IPS-NIHi11 (cell line): ENCODE measurements at places on chromosomes 11 and 22.

GRCh38 chr22:45657701-45658100, 13.9 kb upstream of the ATXN10 start:
- no peak for DNase-seq

- DNase-seq, result no peak
Measured at GRCh38 chr11:70625582-70626518, 227.5 kb downstream of the CTTN start.

DNA sequence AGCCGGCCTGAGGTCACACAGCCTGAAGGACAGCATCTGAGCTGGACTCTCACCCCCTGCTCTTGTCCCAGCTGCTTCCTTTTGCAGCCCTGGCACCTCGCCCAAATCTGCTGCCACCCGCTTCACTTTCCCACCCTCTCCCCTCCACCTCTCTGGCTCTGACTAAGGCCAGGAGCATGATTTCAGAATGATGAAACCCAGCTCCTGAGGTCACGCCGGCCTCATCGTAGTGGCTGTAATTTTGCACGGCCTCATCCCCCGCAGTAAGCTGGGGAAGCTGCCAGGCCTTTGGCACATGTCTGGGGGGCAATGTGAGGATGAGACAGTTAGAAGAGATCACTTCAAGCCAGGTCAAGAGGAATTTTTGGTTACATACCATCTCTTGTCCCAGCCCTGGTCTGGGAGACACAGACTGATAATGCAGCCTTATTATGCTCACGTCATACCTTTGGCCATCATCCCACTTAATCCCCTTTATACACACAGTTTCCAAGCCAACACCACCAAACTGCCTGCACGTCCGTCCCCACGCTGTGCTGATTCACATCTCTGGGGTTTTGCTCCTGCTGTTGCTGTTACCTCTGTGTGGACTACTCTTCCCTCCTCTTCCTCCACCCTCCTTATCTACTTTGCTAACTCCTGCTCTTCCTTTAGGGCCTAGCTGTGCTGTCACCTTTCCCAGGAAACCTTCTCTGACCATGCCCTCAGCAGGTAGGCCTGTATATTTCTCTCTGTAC, 58.1 kb downstream of the CHRDL2 start:
- DNase-seq, result no peak

- no peak for DNase-seq
Measured at GRCh38 chr22:17823226-17823625, 49.0 kb upstream of the BID start.

- peak; percentile 56 for DNase-seq
Measured at GRCh38 chr11:63682066-63683021, 1.0 kb downstream of the RTN3 start.

- DNase-seq, result no peak
Measured at GRCh38 chr22:43007519-43008102, 7.3 kb downstream of the PACSIN2 start.

DNA sequence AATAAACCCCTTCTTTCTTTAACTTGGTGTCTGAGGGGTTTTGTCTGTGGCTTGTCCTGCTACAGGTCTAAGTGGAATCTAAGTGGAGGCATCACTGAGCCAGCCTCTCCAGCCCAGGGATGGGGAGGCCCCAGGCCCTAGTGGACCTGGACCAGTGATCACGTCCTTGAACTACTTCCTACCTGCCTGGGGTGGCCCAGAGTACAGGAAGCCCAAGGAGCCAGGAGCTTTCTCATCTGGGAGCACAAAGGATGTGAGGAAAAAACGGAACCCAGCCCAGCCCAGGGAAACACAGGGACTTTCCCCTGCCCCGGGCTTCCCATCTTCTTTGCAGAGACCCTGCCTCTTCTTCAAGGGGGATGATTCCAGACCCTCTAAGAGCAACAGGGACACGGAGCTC, 3.5 kb upstream of the CD5 start:
- no peak for DNase-seq

DNA sequence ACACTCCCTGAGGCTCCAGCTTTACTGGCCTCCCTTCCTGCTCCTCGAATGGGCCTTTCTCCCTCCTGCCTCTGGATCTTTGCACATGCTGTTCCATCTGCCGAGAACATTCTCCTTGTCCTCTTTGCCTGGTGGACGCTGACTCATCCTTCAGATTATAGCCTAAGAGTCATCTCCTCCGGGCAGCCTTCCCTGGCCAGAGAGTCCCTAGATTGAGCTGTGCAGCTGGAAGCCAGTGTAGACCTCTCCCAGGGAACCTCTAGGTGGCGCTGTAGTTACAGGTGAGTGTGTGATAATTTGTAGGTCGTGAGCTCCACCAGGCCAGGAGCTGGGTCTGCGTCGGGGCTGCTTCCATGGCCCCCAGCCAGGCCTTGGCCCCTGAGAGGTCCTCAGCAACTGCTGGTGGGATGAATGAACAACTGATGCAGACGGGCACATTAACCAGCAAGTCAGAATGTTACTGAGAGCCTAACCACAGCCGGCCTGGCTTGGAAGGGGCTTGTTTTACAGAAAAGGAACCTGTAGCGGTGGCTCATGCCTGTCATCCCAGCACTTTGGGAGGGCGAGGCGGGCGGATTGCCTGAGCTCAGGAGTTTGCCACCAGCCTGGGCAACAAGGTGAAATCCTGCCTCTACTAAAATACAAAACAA, 8.7 kb downstream of the PNPLA5 start:
- DNase-seq, result peak; percentile 93

DNA sequence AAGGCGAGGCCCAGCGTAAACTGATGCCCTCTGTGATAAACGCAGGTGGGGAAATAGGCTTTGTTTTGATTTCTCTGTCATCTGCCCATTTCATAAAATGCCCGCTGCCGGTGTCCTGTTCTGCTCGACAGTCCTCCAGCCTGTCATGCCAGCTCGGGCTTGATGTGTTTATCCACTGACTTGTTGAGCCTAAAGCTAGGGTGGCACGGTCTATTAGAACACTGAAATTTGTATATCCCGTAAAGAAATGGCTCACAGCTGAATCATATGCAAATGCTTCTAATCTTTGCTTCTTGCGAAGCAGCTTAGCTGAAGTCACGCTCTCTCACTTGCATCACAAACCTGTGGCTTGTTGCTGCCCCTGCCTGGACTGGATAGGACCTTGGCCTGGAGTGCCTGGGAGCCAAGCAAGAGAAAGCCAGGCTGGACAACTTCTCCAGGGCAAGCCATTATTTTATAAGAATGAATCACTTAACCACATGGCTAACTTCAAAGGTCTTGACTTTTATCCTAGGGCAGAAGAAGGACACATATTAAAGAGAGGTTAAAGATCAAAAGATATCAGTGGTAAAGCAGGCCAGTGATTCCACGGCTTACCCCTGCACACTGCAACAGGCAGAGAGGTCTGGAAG, 33.1 kb downstream of the EHF start:
- DNase-seq, result no peak

- no peak for DNase-seq
Measured at GRCh38 chr22:48523761-48524160, 1303.9 kb downstream of the BRD1 start.

DNA sequence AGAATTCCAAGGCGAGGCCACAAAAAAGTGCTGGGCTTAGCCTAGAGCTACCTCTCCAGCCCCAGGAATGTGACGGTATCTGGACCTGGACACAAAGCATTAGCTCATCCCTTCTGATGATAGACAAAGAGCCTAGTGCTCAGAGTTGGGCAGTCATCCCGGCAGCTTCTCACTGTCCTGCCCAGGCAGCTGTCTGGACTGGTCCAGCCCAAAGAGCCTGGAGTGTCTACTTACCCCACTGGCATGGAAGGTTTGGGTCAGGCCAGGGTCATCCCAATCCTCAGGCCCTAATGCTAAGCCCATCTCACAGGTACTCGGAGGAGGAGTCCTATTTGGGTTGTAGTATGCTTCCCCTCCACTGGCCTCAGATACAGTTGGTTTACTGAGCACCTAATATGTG, 31.0 kb downstream of the NAV2 start:
- no peak for DNase-seq

DNA sequence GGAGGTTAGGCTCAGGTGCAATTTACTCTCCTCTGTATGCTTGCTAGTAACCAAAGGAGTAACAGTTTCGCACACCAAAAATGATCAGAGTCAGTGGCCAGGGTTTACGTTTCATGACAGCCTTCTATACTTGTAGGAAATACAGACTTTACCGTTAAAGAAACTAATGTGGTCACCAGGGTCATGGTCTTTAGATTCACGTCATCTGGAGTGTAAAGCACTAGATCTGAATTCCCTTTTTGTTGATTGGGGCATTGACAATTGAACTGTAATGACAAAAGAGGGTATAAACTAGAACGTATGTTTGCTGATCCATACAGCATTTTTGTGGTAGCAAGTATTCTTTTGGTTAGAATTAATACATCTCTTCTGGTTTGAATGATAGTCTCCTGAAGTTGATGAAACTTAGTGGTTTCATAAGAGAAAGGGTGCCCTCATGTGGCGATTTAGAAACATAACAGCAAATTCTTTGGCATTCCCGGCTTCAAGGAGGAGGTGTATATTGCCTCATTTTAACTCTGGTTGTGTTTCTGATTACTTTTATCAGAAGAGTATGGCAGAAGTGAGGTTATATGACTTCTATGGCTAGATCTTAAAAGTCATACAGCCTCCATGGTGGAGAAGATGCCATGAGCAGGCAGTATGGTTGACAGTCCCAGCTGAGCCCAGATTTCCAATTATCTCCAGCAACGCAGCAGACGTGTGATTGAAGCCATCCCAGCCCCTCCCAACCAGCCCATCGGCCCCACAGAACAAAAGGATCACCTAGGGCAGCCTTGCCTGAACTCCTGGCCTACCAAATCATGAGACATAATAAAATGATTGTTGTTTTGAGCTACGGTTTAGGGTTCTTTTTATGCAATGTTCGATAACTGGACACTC, 35.1 kb downstream of the MMP7 start:
- DNase-seq, result peak; percentile 64

GRCh38 chr22:47289336-47289985, 527.0 kb downstream of the TBC1D22A start:
- DNase-seq, result no peak

DNA sequence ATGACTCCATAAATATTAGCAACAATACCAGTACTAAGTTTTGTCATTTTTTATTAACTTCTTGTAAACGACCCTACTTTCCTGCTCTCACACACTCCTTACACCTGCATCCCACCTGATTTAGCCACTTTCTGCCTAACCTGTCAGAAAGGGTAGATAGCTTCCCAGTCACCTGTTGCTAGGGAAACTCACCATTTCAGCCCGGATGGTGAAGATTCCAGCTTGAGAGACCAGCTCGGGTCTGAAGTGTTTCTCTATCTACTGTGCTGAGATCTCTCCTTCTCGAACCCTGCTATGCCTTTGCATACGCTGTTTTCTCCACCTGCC, at the start of gene PARVG:
Gene PARVG, plus strand, starts transcription at position 220 of the 327 bp plus-strand sequence. CDS start 2,405 bp downstream, outside the sequence.
- DNase-seq, result peak; percentile 69

DNA sequence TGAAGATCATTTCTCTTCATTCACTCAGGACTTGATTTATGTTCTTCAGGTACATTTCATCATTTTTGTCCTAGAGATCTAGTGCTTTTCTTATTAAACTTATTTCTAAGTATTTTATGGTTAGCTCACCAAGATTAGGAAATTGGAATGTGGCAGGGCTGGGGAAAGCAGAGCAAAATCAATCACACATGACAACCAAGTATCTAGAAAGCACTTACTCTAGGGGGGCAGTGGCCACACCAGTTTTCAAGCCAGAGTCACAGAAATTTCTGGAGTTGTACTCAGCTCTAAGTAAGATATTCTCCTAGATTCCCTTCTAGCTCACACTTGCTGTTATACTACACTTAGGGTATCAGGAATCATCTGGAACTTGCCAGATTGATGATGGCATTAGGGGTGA, 33.3 kb upstream of the MYEOV start:
- DNase-seq, result no peak

DNA sequence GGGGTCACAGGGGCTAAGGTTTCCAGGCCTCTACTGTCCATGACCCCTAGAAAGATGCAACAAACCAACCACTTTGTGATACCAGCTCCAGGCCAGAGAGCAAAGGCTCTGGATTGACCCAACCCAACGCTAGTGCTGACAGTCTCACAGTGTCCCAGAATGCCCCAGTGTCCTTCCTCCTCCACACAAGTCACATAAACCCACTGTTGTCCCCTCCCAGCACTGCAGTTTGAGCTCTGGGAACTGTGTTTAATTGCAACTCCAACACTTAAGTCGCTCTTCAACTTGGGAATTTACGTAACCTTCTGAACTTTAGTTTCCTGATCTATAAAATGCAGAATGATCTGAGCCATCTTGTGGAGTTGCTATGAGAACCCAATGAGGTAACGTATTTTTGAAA, 47.5 kb downstream of the PC start:
- DNase-seq, result no peak

DNA sequence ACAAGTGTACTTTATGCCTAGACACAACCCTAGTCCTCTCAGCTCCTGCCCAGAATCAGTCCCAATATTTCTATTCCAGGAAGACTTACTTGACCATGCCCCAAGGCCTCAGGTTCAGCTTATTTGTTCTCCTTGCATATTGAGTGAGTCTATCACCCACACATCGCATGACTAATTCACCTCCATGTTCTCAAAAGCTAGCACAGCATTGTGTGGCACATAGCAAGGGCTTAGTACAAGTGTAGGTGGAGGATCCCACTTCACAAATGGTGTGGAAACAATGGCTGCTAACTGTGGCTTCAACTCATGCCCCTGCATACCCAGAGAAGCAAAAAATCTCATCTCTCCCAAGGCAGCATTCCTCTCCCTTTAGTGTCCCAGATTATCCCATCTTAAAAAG, 602.6 kb upstream of the API5 start:
- no peak for DNase-seq

DNA sequence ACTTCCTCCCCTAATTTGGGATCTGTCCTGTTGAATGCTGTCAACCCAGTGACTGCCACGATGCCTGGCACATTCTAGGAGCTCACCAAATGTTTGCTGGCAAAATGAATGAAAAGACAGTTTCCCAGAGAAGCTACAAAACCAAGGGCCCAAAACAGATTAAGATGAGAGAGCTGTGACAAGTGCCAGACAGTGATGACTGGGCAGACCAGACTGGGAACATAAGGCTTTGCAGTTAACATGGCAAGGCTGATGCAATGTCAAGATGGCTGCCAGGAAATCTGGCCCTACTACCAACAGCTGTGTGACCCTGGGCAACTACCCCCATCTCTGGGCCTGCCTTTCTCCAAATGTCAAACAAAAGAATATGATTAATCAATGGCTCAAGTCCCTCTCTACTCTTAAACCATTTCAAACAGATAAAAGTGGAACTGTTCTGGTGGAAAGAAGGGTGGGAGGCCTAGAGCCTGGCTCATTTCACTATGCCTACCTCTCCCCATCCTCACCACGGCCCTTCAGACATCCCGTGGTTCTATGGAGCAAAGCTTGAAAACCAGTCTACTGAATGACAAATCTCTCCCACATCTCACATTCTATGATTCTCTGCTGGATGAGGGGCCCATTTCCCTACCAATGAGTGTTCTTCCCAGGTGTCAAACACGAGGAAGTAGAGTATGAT, 12.8 kb downstream of the AP1B1 start:
- DNase-seq, result no peak

GRCh38 chr22:36267896-36268485, 15.1 kb downstream of the APOL1 start:
- DNase-seq, result no peak

GRCh38 chr11:36251823-36252222, 37.4 kb downstream of the COMMD9 start:
- no peak for DNase-seq
